ENCODE measurements at places on chromosomes 2 and 18.

DNA sequence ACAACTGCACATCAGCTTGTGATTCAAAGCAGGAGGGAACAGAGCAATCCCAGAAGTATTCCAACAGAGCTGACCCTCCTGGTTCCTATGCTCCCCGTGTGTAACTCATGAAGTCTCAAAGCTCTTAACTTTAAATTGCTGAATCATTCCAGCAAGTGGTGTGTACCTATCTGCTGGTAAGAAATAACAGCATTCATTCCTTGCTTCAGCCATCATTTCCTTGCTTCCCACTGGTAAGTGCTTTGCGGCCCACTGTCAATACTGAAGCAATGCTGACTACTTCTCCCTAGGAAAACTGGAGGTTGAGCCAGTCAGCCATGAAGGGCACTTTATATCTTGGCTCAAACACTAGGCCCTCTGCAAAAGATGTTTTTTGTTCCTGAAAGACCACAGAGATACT lies 222.4 kb downstream of the EXOC6B start:
- DNase-seq = no peak

DNA sequence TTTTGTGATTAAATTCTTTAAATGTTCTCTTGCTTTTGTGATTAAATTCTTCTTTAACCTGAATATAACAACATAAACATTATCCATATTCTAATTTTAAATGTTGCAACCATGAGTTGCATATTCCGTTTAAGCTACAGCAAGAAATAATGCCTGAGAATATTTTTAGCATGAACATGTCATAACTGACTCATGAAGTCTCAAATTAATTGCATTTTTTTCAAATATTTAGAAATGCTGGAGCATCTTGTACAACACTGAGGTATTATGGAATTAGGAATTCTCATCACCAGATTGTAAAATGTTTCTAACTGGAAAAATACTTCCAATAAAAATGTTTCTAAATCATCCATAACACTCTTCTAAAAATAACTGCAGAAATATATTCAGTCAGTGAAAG lies 14.7 kb downstream of the ROCK2 start:
- DNase-seq = peak; percentile 41

GRCh38 chr2:17416884-17417391 lies 101.3 kb downstream of the RAD51AP2 start:
- DNase-seq = no peak

GRCh38 chr2:62586981-62587380 lies 81.0 kb upstream of the TMEM17 start:
- no peak for DNase-seq

GRCh38 chr18:26524504-26525351 lies 23.6 kb downstream of the KCTD1 start:
- no peak for DNase-seq
